Activated CD8-positive, alpha-beta memory T cell treated with anti-CD3 and anti-CD28 coated beads for 1 hour (primary cell): ENCODE measurements at places on chromosomes 3 and 15.

DNA sequence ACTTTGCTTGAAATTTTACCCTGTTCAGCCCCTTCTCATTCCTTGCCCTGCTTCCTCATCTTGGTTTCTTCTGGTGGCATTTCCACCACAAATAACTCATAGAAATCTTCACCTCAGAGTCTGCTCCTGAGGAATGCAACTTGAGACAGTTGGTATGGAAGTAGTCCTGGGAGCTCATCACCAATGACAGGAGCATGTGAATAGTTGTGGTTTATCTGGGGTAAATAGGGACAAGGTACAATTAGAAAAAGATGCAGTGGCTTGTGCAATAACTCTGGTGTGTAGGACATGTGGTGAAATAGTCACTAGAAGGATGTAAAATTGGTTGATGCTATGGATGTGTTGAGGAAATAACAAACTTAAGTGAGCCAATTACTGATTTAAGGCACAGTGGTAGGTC lies 72.7 kb upstream of the CHRNA7 start:
- DNase-seq, result no peak

DNA sequence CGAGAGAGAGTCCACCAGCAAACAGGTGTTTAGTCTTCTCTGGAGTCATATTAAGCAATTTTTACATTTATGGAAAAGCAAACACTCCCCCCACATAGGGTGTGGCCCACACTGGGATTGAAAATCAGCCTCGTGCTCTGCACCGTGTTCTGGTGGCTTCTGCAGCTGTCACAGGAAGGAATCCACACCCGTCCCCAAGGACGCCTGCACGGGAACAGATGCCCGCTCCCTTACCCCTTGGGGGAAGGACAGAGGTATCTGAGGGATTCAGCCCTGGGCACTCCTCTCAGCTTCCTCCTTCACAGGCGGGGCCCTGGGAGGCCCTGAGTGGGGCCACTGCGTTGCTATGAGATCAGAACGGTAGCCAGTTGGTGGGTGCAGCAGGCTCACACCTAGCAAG lies 27.8 kb downstream of the LIPC start:
- no peak for DNase-seq

- DNase-seq, result no peak
Measured at GRCh38 chr3:39420543-39420942, 14.0 kb downstream of the RPSA start.

- no peak for DNase-seq
Measured at GRCh38 chr3:177461765-177462164, 264.5 kb upstream of the TBL1XR1 start.

- DNase-seq, result no peak
Measured at GRCh38 chr3:182962166-182962565, 18.2 kb downstream of the DCUN1D1 start.

GRCh38 chr3:131778526-131778925 lies 256.3 kb downstream of the CPNE4 start:
- DNase-seq, result no peak

- DNase-seq, result no peak
Measured at GRCh38 chr3:171809861-171810628, at the start of gene PLD1. Gene PLD1, minus strand, starts transcription at chr3:171810483. Its CDS starts 72,432 bp downstream, at chr3:171738051.

- DNase-seq, result no peak
Measured at GRCh38 chr3:45992821-45993221, 2.8 kb downstream of the FYCO1 start.

DNA sequence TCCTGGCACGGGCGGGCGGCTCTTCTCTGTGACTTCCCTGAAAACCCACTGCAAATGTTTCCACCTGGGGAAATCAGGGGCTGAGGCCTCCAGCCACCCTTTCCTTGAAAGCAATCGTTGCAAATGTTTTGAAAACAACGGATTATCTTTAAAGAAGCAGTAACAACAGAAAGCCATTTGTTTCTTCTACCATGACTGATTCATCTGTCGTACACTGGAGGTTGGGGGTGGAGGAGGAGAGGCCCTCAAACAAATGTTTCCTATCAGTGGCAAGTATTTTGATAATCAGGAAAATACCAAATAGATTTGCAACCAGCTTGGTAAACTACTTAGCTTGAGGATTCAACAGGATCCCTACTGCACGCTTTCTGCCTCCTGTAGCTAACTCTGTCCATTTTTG lies 114.9 kb downstream of the PDZRN3 start:
- no peak for DNase-seq

GRCh38 chr3:17577796-17578520 lies 164.5 kb downstream of the TBC1D5 start:
- no peak for DNase-seq

DNA sequence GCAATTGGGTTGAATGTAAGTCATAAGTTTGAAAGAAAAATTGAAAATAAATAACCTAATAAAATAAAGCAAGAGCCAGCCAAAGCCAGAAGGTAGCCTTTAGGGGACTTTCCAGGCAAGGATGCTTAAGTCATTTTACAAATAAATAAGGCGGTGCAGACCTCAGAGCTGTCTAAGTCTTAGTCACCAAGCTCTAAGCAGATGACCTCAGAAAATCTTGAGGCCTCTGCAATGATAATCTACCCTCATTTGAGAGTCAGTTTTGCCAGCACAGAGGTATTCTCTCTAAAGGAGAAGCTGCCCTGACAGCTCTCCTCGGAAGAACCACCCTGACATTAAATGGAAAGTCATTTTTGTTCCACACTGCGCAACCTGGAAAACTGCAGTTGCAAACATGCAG lies 113.9 kb downstream of the OXNAD1 start:
- no peak for DNase-seq

DNA sequence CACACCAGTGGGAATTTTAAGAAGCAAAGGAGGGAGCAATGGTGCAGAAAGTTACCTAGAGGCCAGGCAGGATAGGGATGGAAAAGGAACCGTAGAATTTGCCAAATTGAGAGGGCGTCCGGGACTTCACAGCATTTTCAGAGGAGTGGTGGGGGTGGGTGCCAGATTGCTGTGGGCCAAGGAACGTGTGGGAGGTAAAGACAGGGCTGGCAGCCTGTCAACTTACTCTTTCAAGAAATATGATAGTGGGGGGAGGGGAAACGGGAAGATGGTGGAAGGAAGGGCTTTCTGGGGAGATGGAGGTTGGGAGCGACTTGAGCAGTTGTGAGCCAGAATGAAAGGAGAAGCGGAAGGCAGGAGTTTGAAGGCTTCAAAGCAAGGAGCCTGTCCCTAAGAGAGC lies 1.4 kb upstream of the SLC6A11 start:
- no peak for DNase-seq

GRCh38 chr3:46348823-46349482 lies 5.0 kb upstream of the CCR2 start:
- DNase-seq, result no peak

DNA sequence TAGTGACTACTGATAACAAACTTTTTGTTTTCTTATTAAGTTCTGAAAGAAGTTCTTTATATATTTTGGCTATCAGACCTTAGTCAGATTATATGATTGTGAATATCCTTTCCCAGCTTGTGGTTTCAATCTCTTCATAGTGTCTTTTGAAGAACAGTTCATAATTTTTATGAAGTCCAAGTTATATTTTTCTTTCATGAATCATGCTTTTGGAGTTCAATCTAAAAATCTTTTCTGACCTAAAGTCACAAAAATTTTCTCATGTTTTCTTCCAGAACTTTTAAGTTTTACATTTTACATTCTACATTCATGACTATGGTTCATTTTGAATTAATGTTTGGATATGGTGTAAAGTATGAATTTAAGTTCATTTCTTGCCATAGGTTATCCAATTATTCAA lies 34.2 kb upstream of the OCA2 start:
- DNase-seq, result no peak

DNA sequence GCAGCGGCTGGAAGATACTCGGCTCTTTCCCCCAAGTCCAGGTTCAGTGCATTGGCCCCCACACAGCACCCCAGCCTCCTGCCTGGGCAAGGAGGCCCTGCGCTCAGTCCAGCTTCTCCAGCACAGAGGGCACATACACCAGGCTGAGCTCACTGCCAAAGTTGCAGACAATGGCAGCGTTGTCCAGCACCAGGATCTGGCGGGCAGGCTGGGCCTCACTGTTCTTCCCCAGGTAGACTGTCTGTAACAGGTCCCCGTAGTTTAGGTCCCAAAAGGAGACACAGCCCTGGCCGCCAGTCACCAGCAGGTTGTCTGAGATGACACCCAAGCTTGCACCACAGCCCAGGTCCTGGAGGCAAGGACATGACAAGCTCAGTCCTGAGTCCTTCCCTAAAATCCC lies 32.9 kb downstream of the PTPN23 start:
- no peak for DNase-seq

GRCh38 chr3:197802779-197803459 lies 11.9 kb downstream of the LRCH3 start:
- no peak for DNase-seq

DNA sequence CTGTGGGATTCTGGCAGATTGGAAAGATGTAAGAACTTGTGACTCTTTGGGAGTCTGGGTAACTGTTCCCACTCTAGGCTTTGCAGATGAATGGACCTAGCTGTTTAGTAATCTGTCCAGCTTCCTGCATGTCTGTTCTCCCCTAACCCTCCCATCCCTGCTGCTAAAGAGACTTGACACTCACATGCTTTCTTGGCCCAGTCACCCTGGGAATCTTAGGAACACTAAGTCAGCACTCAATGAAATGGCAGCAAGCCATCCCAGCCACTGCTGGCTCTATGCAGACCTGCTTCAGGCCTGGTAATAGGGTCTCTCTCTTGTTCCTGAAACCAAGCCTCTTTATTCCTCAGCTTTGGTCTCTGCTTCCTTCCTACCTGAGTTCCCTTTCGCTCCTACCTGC lies 63.7 kb upstream of the THSD4 start:
- no peak for DNase-seq

GRCh38 chr15:63351170-63351569 lies 30.5 kb downstream of the CA12 start:
- DNase-seq, result no peak

- no peak for DNase-seq
Measured at GRCh38 chr3:133124511-133124910, 86.3 kb downstream of the TMEM108 start.

DNA sequence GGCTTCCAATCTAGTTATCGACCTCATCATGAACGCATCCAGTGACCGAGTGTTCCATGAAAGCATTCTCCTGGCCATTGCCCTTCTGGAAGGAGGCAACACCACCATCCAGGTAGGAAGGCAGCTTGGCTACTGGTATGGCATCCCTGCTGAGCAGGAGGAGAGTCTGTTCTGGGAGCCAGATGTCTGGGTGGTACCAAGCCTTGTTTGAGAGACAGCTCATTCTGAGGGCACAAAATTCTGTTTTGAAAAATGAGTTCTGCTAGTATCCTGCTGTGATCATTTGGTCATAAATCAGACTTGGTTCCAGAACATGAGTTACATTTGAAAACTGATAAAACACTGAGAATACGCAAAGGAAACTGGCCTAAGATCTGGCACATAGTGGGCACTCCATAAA lies 242.1 kb downstream of the ITPR1 start:
- DNase-seq, result no peak

DNA sequence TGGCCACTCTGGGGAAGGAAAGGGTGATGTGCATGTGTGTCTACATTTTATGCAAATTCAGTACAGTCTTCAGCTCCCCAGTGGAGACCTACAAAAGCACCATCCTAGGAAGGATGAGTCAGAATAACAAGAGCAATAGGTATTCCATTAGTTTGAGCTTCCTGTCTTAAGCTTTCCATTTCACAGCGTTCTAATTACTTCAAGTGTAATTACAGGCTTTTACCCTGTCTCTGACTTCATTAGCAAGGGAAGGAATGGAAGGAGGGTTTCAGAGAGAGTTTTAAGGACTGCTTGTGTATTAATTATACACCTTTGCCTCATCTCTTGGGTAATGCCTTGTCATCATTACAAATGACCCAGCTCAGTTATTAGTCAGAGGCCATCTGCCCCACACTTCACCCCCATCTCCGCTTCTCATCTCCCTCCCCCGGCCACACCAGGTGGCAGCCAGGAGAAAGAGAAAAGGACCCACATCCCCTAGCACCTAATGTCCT lies 202.8 kb upstream of the MRPL3 start:
- no peak for DNase-seq

DNA sequence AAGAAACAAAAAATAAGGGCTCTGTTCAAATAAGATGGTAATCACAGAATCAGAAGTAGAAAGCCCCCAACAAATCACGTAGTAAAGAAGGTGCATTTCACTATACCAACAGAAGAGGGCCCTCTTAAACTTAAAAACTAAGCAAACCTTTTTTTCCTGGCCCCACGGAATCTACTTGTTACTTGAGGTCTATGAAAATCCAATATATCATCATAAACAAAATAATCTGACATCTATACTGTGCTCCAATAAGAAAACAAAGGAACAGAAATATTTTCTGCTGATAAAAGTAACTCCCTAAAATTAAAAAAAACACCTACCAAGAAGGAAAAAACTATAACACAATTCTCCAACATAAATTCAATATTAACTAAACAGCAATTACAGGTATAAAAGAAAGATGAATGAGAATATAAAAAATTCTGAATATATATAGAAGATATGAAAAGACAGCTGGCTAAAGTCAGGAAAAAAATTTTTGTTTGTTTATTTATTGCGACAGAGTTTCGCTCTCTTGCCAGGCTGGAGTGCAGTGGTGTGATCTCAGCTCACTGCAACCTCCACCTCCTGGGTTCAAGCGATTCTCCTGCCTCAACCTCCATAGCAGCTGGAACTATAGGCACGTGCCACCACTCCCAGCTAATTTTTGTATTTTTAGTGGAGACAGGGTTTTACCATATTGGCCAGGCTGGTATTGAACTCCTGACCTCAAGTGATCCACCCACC lies 81.8 kb downstream of the CLASP2 start:
- no peak for DNase-seq

DNA sequence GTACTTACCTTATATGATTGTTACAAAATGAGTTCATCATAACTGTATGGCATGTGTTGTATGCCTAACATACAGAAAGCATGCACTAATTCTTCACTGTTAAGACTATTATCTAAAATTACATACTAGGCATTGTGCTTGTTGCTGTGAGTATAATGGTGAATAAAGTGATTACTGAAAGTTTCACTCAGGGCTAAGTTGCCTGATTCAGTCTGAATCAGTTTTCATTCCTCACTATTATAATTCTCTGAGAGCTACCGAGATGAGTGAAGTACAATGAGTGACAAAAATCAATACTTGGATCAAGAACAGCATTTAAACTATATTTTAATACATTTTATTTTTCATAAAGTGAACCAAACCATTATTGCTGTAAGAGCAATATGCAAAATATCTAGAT lies 7.5 kb upstream of the GCSAM start:
- no peak for DNase-seq

DNA sequence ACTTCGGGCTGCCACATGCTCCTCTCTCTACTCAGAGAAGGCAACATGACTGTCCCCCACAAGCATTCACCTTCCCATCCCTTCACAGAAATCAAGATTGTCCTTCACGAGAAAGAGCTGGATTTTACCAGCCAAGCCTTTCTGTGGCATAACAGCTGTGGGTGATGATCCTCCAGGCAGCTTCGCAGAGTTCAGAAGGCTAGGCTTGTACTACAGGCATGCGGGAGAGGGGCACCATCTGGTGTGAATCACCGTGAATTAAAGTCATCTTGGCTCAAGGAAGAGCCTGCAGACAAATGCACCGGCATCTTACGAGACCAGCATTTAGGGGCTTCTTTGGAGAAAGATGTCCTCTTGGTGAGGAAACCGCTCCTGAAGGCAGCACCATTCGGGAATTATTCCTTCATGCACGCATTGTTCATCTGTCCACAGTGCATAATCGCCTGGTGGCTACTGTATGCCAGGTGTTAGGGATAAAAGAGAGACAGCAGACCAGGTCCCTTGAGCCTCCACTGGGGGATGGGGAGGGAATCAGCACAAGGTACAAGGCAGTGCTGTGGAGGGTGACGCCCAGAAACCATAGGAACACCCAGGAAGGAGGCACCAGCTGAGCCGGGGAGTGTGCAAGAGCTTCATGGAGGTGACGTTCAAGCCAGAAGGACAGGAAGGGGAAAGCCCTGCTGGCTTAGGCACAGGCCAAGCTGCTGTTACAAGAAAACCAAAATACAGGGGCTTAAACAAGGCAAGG lies 108.6 kb downstream of the TMEM266 start:
- no peak for DNase-seq
